ENCODE measurements at places on chromosomes 1 and 21.

DNA sequence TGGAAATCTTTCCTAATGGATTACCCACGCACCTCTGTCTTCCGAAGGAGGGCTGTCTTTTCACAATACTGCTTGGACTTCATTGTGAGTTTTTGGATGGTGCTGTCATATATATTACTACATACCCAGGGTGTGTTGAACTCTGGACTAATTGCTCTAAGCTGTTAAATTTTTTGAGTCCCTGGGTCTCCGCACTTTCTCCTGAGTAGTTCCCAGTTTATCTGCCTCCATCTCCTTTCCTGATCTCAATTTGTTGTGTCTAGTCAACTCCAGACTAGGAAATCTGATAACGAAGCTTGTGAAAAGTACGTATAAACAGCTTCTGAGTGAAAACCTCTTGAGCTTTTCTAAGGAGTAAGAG, 211.1 kb downstream of the ROR1 start:
- no peak for DNase-seq

- no peak for DNase-seq
Measured at GRCh38 chr1:21909286-21909759, 27.8 kb downstream of the HSPG2 start.

DNA sequence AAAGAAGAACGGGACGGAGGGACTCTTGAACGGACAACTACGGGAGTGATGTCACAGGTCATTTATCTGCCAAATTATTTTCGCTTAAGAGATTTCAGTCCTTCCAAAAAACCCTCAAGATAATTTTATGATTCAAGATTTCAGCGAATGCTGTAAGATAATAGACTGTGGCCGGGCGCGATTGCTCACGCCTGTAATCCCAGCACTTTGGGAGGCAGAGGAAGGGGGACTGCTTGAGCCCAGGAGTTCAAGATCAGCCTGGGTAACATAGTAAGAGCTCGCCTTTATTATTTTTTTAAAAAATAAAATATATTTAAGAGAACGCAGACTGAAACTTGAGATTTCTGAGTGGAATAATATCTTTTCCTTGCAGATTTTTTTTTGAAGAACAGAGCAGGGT, 609 bp downstream of the RWDD2B start:
- DNase-seq: peak; percentile 30

DNA sequence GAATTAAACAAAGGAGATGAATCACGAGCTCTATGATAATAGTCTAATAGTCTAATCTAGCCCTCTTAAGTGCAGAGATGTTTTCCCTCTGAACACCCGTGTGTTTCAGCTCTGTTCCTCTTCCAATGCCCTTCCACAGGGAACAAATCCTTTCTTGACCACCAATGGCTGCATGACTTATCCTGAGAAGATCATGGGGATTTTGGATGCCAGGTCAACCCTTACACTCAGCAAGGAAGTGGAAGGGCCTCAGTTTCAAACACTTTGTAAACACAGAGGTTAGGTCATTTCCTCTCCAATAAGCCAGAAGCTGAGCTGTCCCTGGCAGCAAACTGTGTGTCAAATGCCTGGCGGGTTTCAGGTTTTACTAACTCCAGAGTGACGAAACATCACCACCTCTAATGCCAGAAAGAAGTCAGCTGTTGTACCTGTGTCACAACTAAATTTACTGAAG, 200.0 kb downstream of the GABPA start:
- peak; percentile 76 for DNase-seq

DNA sequence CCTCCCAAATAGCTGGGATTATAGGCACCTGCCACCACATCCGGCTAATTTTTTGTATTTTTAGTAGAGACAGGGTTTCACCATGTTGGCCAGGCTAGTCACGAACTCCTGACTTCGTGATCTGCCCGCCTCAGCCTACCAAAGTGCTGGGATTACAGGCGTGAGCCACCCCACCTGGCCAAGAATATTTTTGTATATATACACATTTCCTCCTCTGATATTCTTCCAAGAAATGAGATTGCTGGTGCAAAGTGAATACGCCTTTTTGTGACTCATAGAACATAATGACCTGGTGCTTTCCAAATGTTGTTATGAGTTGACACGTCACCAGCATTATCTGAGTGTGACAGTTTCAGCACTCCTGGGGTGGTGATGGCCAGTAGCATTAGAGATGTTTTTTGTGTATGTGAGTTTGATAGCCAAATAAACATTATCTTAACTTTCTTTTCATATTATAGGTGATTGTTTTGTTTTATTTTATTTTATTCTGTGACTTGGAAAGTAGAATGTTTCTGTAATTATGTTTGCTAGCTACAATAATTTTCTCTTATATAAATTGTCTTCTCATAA, 54.9 kb downstream of the KCNK1 start:
- DNase-seq: no peak

- peak; percentile 59 for DNase-seq
Measured at GRCh38 chr21:36478941-36479340, 981 bp downstream of the CLDN14 start.

DNA sequence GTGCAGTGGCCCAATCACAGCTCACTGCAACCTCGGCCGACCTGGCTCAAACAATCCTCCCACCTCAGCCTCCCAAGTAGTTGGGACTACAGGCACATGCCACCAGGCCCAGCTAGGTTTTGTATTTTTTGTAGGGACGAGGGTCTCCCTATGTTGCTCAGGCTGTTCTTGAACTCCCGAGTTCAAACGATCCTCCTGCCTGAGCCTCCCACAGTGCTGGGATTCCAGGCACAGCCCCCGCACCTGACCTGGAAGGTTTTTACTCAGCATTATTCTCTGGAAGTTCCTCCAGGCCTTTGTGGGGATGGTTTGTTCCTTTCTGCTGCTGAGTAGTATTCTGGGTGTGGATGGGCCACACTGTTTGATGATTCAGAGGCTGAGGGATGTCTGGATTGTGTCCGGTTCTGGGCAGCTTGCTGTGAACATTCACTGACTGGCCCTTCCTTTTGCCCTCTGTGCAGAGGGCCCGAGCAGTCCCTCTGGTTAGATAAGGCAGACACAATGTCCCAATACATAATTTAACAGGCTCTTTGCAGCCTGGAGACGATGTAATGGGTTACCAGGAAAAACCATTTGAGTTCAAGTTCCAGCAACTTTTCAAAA, 6.0 kb upstream of the TRAPPC10 start:
- no peak for DNase-seq

DNA sequence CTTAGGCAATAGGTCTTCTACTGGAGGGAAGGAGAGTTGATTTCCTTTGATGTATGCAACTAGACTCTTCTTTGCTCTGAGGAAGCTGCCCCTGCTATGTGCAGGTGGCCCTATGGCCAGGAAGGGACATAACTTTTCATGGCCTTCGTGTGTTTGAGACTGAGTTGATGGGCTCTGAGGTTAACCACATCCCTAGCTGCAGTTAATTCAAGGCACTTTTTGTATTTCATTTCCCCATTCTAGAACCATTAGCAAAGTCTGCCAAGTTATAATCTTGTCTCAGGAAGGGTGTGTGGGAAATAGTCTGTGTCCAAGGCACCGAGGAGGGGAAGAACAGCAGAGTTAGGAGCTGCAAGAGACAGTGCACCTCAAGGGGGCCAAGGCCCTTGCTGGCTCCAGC, 2.5 kb downstream of the FCRL4 start:
- DNase-seq: no peak

Measured in lung (tissue), 17 donors.